ENCODE measurements at places on chromosomes 7 and 10.

DNA sequence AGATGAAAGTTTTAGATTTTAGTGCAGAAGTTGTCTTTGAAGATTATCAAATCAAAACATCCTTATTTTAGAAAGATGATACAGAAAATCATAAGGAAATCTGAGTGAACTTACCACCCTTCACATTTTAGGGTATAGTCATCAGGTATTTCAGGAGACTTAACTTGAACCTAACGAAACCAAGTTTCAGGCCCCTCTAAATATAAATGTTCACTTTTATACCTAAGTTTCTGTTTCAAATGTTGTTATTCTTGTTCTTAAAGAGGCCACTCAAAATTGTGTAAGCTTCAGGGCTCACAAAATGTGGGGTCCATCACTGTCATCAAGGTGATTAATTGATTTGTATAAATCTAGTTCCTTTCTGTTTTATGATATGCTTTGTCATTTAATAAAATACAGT lies 216.2 kb downstream of the KIAA1217 start:
- DNase-seq: no peak

GRCh38 chr7:31490796-31491314 lies 23.0 kb upstream of the ITPRID1 start:
- no peak for DNase-seq

GRCh38 chr7:107615910-107616680 lies 36.0 kb downstream of the BCAP29 start:
- DNase-seq: no peak

DNA sequence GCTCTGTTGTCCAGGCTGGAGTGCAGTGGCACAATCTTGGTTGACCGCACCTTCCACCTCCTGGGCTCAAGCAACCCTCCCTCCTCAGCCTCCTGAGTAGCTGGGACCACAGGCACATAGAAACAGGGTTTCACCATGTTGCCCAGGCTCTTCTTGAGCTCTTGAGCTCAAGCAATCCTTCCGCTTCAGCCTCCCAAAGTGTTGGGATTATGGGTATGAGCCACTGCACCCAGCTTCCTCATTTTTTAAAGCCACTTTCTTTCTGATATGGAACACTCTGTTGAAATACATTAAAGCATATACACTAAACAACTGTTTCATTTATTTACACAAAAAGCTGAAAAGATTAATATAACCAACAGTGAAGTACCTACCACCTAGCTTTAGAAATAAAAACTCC lies 117.2 kb downstream of the CLEC2L start:
- DNase-seq: no peak

DNA sequence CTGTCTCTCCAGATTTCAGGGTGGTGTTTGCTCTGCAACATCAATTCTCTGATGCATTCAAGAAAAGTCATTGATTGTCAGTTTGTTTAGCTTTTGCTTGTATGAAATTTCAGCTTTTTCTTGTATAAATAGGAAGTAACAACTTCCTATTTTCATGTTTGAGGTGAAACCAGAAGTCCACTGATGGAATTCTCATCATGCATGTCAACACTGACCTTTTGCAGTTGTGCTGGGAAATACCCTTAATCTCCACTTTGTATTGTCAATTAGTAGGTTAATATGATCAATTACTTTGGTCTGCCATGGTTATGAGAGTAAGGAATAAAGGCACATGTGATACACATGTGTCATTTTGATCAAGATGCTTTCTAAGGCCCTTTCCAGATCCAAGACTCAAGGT lies 208.8 kb upstream of the HPS1 start:
- DNase-seq: no peak

GRCh38 chr7:36939816-36940215 lies 215.5 kb upstream of the AOAH start:
- no peak for DNase-seq

DNA sequence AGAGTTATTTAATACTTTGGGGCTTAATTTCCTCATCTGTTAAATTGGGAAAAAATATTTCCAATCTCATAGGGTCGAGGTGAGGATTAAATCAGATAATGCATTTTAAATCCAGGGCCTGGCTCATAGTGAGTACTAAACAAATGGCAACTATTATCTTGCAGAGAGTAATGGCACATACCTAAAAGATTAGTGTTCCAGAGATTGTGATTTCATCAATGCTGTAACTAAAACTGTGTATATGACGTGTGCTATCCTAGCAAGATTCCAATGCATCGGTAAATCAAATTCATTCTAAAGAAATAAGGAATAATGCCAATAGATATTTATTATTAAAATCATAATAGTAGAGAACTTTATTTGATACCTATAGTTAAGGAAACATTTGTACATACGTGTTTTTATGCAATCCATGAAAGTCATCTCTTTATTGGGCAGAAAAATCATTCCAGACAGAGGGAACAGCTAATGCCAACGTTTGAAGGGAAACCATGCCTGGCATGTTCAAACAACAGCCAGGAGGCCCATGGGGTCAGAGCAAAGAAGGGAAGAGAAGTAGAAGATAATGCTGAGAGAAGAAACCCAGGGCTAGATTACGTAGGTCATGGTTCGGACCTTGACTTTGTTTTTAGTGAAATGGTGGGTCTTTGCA lies 174.8 kb upstream of the AGR3 start:
- DNase-seq: no peak

- DNase-seq: no peak
Observed at GRCh38 chr7:142098004-142098403, 13.5 kb upstream of the MGAM2 start.

- no peak for DNase-seq
Observed at GRCh38 chr7:142925413-142925812, 8.1 kb downstream of the TRPV5 start.

GRCh38 chr7:8232999-8233847 lies 28.7 kb downstream of the ICA1 start:
- DNase-seq: no peak

DNA sequence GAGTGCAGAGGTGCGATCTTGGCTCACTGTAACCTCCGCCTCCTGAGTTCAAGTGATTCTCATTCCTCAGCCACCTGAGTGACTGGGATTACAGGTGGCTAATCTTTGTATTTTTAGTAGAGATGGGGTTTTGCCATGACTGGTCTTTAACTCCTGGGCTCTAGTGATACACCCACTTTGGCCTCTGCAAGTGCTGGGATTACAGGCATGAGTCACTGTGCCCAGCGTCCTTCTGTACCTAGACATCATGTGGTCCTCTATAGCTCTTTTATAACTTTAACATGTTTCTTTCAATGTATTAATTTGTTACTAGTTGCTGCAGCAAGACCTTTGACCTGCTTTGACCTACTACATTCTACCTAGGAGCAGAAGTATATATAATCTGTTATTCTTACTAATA lies 38.7 kb upstream of the BICC1 start:
- DNase-seq: no peak

DNA sequence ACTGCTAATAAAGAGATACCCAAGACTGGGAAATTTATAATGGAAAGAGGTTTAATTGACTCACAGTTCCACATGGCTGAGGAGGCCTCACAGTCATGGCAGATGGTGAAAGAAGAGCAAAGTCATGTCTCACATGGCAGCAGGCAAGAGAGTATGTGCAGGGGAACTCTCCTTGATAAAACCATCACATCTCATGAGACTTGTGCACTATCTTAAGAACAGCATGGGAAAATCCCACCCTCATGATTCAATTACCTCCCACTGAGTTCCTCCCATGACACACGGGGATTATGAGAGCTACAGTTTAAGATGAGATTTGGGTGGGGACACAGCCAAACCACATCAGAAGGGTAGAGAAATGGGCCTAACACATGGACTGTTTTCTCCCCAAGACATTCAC lies 156.3 kb downstream of the CCDC71L start:
- DNase-seq: no peak

DNA sequence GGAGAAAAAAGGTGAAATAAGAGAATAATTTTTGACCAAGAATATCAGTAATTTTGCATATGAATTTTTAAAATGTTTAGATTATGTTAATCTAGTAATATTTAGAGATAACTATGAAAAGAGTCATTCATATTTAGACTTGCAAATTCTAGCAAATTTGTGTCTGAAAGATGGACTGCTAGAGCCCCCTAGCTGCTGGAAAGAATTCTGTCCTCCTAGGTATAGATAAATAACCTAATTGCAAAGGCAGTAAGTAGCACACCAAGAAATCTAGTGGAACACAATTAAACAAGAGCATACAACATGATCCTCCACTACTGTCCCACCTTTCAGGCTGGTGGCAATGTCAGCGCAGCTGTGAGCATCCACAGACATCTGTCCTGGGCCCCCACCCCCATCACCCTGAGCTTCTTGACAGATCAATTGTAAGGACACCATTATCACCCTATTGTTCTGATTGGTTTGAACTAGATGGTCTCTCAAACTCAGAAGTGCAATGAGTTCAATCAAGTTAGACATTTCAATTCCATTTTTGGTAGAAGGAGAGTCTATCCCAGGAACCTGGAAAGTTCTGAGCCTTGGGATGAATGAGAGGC lies 15.0 kb upstream of the GFRA1 start:
- no peak for DNase-seq

- DNase-seq: no peak
Observed at GRCh38 chr10:127694580-127695193, 42.3 kb upstream of the FOXI2 start.

DNA sequence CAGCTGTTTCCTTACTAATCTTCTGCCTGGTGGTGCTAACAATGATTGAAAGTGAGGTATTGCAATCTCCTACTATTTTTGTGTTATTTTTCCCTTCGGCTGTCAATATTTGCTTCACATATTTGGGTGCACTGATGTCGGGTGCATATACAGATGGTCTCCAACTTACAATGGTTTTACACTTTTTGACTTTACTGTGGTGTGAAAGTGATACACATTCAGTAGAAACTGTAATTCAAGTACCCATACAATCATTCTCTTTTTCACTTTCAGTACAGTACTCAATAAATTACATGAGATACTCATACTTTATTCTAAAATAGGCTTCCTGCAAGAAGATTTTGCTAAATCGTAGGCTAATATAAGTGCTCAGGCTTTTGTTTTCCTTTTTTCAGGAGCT lies 73.2 kb downstream of the RNF216 start:
- no peak for DNase-seq

DNA sequence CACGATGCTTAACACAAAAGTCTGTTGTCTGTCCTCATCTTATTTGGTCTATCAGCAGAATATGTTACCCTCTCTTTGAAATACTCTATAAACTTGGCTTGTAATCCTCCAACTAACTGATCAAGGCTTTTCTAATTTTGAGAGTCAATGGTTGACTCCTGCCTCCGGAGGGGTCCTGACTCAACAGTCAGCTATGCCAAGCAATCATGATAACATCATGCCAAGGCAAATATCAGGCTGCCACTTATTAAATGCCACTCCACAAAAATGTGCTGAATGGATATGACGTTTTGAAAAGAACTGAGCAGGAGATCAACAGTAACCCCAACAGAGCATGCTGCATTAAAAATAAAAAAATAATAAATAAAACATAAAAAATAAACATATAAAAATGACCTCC lies 116.1 kb downstream of the PARD3 start:
- no peak for DNase-seq

- no peak for DNase-seq
Observed at GRCh38 chr7:93622036-93623033, 47.8 kb upstream of the CALCR start.

DNA sequence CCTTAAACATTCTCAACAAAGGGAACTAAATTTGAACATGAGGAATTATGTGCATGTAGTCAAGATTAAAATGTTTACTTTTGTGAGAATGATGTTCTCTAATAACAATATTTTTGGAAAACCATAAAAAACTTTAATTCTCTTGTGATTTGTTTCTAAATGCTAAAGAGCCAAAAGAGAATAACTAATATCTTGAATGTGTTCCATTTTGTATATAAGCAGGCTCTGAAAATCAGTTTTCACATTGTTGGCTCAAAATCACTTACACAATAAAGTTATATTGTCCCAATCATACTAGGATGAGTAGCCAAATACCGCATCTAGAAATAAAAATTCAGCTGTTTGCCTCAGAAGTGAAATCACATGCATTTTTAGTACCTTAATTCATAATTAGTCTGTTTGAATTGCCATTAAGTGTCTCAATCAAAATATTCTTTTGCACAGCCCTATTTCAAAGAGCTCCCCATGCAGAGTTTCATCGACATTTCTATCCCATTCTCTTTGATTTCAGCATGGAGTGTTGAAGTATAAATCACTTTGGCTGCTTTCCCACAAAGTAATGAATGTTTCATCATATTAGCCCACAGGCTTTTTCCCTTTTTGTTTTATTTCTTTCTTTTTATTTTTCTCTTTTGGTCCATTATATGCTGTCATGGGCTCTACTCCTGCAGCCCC lies 420.3 kb upstream of the POM121L12 start:
- DNase-seq: no peak

- DNase-seq: no peak
Observed at GRCh38 chr7:135209225-135209834, 2.0 kb downstream of the WDR91 start.

DNA sequence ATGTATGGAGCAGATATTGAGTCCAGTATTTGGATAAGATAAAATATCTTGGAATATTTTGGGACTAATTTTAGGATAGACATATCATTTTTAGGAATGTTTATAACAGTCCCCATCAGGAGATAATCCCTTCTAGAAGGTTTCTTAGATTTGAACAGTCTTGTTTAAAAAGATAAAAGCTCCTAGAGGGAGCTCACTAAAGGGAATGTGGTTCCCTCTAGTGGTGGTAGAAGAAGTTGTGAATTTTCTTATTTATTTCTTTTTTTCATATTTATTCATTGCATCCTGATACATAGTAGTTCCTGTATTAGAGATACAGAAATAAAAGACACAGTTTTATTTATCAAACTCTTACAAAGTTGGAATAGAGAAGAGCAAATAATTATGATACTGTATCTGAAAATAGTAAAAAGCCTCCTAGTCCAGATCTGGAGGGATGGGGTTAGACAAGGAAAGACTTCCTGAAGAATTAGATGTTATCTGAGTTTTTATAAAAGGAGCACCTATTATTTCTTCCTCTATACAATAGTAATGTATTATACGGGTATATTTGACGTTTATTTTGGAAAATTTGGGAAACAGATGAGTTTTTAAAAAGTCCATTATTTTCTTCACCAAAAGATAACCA lies 24.5 kb upstream of the KLF14 start:
- DNase-seq: no peak

GRCh38 chr10:109744020-109744419 lies 179.3 kb downstream of the XPNPEP1 start:
- DNase-seq: no peak

DNA sequence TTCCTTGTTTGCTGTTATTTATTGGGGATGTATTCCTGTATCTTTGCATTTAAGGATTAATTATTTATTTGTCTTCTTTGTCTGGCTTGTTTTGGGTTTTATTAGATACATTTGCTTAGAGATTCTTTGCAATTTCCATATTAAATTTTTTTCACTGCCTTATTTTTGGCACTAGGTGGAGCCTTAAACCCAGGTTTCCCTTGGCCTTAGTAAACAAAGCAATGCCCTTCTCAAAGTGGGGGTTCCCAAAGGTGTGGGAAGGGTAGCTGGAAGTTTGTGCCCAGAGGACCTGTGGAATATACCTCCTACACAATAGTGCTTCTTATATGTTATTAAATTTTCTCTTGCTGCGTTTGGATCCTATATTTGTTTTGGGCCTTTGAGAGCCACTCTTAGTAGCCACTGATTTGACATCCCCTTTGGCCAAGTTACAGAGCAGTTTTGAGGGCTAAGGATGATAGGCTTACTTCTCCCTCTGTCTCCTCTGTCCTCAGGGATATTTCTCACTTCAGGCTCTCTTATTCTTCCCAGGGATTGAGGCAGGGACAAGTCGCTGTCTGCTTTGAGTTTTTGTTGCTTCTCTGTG lies 162.3 kb downstream of the ITGB1 start:
- no peak for DNase-seq

- no peak for DNase-seq
Observed at GRCh38 chr7:65235586-65235985, 138.1 kb upstream of the ZNF92 start.

- no peak for DNase-seq
Observed at GRCh38 chr7:13628239-13629001, 361.0 kb downstream of the ETV1 start.

GRCh38 chr7:43888993-43889945 lies 17.1 kb downstream of the URGCP start:
- DNase-seq: no peak

Data from activated effector memory CD4-positive, alpha-beta T cell treated with Interleukin-2 at 50 U/mL for 16 hours (primary cell).